ENCODE measurements at places on chromosomes 4 and X.

GRCh38 chr4:74475091-74475800 is 30.3 kb downstream of the AREG start:
- DNase-seq = no peak

GRCh38 chrX:31820430-31821210 is 748.8 kb upstream of the FTHL17 start:
- DNase-seq = no peak

DNA sequence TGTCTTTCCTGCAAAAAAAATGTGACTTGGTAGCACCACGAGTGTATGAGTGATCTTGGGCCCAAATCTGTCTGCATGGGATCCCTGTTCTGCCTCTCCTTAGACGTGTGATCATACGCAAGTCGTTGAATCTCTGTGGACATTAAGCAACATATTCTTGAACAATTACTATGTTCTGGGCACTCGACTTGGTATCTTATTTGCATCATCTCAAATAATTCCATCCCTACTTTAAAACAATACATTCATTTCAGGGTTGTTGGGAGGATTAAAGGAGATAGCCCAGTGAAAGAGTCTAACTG is 145.4 kb upstream of the CPEB2 start:
- no peak for DNase-seq

DNA sequence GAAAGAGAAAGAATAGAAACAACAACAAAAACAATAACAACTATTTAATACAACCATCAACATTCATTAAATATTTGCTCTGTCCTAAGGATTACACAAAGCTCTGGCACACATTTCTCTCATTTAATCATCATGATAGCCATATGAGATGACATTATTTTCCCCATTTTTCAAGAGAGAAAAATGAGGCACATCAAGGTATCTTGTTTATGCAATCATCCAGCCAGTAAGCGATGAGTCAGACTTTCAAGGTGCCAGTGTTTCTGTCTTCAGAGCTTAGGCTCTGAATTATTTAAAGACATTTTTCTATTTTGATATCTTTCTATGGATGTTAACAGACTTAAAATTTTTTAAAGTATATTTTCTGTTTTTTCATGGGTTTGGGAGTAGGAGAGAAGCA is 541.8 kb upstream of the SMIM31 start:
- no peak for DNase-seq

DNA sequence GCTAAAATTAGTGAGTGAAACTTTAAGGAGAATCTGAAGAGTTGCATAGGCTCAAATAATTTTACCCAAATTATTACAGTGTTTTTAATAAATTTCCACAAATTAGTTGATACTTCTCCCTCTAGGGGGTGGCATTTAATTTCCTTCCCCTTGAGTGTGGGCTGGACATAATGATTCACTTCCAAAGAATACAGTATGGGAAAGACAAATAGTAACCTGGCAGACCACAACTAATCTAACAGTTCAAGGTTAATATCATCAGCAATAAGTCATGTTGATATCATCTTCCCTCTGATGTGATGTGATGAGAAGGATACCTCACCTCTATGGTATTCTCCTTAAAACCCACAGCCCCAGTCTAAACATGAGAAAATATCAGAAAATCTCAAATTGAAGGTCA is 15.5 kb downstream of the PFKFB1 start:
- no peak for DNase-seq

- no peak for DNase-seq
Measured at GRCh38 chrX:15382813-15383212, 1.4 kb downstream of the VEGFD start.

- peak; percentile 14 for DNase-seq
Measured at GRCh38 chrX:19964017-19964710, 26.7 kb downstream of the BCLAF3 start.

- DNase-seq = no peak
Measured at GRCh38 chrX:119682019-119682989, 10.7 kb downstream of the SEPTIN6 start.

GRCh38 chr4:182918791-182919302 is 1.7 kb upstream of the DCTD start:
- DNase-seq = no peak

DNA sequence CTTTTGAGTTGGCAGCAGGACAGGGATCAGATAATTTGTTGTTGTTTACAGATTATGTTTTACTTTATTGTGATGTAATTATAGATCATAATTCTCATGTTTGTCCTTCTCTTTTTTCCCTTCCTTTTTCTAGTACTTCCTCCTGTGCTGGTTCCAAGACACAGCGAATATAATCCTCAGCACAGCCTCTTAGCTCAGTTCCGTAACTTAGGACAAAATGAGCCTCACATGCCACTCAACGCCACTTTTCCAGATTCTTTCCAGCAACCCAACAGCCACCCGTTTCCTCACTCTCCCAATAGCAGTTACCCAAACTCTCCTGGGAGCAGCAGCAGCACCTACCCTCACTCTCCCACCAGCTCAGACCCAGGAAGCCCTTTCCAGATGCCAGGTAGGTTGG is 58.0 kb downstream of the SMAD1 start:
- DNase-seq = no peak

GRCh38 chrX:8845060-8845459 is 43.9 kb upstream of the FAM9A start:
- DNase-seq = no peak

DNA sequence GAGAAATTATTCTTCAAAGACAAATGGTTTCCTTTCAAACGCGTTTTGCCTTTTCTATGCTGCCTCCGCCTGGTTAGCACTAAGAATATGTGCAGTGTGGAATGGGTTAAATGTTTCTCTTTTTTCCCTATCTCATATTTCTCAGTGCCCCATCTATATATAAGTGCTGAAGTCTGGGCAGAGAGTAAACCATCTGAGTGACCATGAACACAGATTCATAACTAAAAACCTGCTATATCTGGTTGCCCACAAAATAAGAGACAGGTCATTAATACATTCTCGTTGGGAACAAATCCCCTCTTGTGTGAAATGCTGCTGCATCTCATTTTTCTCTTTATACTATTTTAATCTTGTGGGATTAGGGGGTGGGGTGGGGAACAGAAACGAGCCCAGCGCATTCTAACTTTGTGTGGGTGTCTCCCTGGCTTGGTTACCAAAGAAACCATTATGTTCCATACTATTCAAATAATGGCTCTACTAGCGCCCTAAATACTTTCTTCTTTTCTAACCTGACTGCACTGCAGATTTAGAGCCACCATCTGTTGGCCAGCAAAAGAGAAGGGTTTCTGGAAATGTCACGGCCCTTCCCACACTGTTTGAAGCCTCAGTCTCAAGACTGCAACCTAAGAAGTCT is 42.2 kb upstream of the PTCHD1 start:
- no peak for DNase-seq

- no peak for DNase-seq
Measured at GRCh38 chr4:52982255-52982945, 120.3 kb downstream of the RASL11B start.

GRCh38 chr4:69096111-69096656 is at the start of gene UGT2B7:
Gene UGT2B7 (plus strand): TSS chr4:69096474. CDS start chr4:69096521, 47 bp downstream.
- no peak for DNase-seq

GRCh38 chr4:140408974-140409373 is 18.5 kb downstream of the CLGN start:
- no peak for DNase-seq

DNA sequence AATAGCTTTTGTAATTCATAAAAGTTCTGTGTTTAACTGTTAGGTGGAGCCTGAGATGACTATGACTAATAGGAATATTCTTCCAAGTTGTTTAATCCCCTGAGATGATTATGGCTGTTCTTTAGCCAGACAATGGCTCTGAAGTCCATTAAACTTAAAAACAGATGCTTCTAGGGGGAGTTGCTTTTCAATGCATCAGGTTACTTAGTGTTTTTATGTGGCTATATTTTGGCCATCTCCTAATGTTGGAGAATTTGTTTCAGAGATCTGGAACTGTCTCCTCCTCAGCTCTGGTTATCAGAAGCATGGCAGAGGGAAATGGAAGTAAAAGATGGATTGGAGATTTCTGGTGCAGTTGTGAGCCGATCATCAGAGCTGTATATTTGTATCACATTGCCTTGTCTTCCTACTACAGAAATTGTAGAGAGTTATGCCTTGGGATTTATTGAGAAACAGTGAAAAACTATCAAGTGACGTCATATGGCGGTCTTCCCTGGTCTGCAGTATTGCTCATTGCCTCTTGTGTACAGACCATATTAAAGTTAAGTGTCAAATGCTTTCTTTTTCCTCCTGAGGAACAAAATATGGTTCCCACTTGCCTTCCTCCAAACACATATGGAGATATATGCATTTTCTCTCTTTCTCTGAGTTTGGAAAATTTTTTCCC is 29.8 kb downstream of the SGMS2 start:
- DNase-seq = no peak

DNA sequence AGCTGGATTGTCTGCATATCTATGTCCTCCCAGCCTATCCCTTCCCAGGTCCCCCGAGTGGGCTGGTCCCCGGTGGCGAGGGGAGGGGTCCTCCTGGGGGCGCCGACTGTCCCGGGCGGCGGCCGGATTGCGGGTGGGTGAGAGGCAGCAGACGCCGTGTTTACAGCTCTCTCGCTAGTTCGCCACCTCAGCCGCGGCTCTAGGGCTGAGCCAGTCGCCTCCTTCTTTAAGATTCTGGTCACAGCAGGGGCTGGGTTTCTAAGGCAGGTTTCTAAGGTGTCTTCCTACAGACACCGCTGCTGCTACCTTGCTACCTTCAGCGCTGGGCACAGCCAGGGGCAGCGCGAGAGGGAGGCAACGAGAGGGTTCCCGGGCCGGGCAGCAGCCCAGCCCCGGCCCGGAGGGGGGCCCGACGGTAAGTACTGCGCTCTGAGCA is 57.2 kb downstream of the FRMPD3 start:
- DNase-seq = no peak

GRCh38 chr4:1241936-1242505 is 6.9 kb downstream of the CTBP1 start:
- DNase-seq = no peak

DNA sequence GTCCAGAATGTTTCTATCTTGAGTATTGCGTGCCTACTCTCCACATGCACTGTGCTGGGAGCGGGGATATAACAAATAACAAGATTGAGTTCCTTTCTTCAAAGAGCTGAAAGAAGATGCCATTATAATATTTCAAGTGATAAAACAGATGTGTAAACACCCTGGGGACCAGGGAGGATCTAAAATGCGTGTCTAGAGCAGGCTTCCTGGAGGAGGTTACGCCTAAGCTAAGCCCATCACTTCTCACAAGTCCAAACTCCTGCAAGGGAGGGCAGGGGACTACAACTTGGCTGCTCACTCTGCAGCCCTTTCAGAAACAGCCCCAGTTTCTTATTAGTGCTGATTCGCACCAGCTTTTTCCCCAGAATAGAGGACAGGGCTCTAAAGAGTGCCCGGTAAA is 21.5 kb downstream of the PTCHD1 start:
- DNase-seq = no peak

GRCh38 chr4:161714022-161714751 is 449.6 kb downstream of the FSTL5 start:
- DNase-seq = no peak

- DNase-seq = no peak
Measured at GRCh38 chr4:171889681-171890080, 76.5 kb downstream of the GALNTL6 start.
